ENCODE measurements at places on chromosomes 12 and 14.

GRCh38 chr14:66137081-66137480, 349.1 kb upstream of the CCDC196 start:
- DNase-seq: no peak
- H3K27ac ChIP-seq: no peak overlapping the region
- no peaks in the 10 kb centered on the region for H3K4me1 ChIP-seq
- H3K27me3 ChIP-seq: no peaks in the 10 kb centered on the region
- no peak overlapping the region for H3K4me3 ChIP-seq

DNA sequence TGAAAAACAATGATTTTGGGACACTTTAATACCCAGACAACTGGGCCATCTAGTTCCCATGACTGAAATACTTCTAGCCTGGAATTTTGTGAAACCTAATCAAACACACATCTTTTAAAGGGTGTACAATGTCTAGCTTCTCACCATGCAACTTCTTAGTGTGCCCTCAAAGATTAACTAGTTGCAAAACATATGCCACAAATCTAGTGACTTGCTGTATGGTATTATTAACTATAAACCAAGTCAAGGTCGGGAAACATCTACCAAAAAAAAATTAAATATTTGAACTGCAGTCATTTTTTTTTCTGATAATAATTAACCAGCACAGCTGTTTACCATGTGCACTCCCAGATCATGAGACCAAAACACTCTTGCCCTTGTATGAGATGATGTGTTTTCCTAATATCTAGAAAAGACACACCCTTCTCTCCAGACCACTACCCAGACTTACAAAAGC, 171.8 kb upstream of the FOXN3 start:
- no peaks in the 10 kb centered on the region for H3K4me1 ChIP-seq
- H3K4me3 ChIP-seq: no peak overlapping the region
- no peak overlapping the region for H3K27ac ChIP-seq
- no peaks in the 10 kb centered on the region for H3K27me3 ChIP-seq
- DNase-seq: peak; percentile 6
- no peaks in the 10 kb centered on the region for H3K36me3 ChIP-seq

DNA sequence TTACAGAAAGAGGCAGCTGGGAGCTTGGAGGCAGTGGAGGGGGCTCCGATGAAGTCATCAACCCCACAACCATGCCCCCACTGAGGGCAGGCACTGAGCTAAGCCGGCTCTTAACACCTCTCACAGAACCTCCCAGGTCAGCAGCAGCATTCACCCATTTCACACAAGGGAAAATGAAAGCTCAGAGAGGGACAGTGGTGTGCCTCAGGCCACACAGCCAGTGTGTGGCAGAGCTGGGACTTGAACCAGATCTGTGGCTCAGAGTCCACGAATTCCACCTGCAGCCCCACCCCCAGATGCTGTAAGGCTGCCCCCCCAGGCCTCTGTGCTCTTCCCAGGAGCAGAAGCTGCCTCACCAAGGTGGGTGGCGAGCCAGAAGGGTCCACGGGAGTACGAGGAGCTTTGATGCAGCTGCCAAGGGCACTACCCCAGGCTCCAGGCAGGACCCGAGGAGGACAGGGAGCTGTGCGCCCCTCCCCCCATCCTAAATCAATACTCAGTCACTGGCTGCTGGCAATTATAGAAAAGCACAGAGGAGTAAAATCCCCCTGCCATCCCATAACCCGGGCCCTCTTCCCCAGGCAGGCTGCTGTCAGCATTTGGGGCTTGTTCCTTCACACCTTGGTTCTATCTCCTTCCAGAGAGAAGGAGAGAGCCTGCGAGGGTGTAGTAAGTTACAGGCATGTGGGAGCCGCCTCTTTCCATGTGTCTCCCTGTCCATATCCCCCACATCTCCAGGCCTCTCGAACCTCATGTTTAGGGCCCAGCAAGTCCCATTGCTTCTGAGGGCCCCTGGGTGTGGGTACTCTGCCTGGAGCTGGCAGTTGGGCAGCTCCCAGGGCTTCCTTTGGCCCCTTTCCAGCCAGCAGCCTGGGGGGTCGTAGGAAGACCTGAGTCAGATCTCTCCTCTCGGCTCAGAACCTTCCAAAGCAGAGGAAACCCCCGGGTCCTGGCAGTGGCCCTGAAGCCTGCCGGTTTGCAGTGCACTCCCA, 47.6 kb downstream of the FAM222A start:
- no peak overlapping the region for H3K4me3 ChIP-seq
- H3K4me1 ChIP-seq: no peaks in the 10 kb centered on the region
- H3K27me3 ChIP-seq: no peaks in the 10 kb centered on the region
- no peak for DNase-seq

DNA sequence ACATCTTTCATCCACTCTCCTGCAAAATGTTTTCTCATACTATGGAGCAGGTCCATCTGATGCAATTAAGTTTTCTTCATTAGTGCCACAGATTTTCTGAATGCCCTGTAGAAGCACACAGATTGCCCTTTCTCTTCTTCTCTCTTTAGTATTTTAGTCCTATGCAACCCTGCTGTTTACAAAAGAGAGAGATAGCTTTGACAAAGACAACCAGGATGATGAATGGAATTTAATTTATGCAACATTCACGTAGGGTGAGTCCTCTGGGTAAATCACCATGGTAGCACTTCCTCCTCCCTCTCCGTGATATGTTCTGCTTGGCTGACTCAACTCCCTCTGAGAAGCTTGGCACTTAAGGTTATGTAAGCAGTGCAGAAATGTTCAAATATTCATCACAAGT, 400.9 kb upstream of the PDE3A start:
- H3K27ac ChIP-seq: peak overlapping the region; percentile 9
- no peaks in the 10 kb centered on the region for H3K36me3 ChIP-seq
- no peak overlapping the region for H3K4me3 ChIP-seq
- peak; percentile 99 for DNase-seq

DNA sequence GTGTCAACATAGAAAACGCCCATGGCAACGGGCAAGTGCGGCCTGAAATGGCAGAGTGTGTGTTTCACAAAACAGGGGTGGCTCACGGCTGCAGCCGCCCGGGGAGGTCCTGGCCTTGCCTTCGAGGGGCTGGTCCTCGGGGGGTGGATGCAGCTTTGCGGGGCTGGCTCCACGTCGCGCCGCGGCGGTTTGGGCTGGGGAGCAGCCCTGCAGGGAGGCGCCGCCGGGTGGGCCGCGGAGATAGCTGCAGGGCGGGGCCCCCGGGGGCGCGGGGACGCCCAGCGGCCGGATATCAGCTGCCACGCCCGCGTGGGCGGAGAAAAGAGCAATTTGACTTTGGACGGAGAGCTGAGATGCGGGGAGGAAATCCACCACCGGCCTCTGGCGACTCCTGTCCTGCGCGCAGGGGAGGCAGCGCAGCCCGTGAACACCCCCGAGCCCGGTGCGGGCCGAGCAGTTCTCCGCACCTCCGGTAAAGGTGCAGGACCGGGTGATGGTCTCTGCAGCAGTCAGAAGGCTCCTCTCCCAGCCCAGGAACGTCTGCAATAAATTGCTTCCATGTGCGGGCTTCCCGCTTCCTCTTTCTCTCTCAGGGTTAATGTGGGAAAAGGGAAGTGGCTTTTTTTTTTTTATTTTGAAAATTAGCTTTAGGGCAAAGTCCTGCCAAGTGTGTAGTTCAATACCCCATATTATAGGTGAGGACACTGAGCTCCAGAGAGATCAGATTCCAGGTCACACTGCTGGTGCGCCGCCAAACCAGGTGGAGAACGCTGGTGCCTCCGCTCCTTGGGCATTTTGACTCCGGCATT, 110.5 kb downstream of the ARF6 start:
- peak overlapping the region; percentile 97 for H3K27ac ChIP-seq
- H3K36me3 ChIP-seq: no peaks in the 10 kb centered on the region
- no peaks in the 10 kb centered on the region for H3K27me3 ChIP-seq
- peaks cover 34% of the 10 kb centered on the region for H3K4me1 ChIP-seq

DNA sequence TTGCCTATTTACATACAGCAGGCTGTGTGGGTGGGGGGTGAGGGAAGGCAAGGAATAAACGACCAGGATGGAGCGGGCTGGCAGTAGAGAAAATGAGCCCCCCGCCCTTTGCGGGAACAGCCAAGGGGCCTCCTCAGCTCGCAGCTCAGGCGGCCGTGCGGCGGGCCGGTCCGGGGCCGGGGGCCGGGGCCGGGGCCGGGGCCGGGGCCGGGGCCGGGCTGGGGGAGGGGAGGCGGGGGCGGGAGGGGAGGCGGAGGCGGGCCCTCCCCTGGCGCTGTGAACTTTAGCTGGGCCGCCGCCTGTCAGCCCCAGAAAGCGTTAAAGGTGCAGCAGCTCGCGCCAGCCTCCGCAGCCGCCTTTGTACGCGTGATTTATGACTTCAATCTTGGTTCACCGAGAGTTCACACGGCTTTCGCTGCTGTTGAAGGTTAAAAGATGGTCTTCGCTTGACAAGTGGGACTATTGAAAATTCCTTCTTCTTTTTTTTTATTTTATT, 28.8 kb downstream of the HOXC4 start:
- no peaks in the 10 kb centered on the region for H3K36me3 ChIP-seq
- H3K27ac ChIP-seq: no peak overlapping the region
- no peaks in the 10 kb centered on the region for H3K27me3 ChIP-seq
- H3K4me1 ChIP-seq: no peaks in the 10 kb centered on the region
- no peak for DNase-seq

Data from fibroblast of lung (primary cell).